ENCODE measurements at places on chromosomes 11 and 22.

DNA sequence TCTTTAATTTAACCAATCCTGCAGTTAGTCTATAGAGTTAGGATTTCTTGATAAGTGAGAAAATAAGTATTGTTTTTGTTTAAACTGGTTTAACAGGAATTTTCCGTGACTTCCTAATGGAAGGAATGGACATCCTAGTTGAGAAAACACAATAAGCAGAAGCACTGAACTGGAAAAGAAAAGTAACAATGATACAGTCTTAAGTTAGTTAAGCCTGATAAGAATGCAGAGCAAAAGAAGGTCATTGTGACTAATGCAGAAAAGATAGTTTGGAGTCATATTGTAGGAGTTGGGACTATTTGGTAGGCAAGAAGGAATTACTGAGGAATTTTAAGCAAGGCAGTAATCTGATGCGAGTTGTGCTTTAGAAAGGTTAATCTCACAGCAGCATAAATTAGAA lies 11.7 kb downstream of the RNF141 start:
- DNase-seq = no peak

DNA sequence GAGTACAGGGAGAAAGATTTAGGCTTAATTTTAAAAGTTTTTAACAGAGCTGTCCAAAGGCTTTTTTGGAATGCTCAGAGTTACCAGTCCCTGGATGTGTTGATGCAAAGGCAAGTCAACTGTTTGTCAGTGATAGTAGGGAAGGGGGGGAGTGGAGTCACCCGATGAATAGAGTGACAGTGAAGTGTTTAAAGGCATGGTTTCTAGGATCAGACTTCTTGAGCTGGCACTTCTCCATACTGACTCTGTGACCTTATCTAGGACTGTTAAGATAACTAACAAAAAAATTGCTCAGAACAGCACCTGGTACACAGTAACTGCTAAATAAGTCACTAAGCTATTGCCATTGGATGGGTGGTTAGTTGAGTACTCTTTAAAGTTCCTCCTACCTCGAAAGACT lies 11.3 kb upstream of the RAG2 start:
- DNase-seq = no peak

DNA sequence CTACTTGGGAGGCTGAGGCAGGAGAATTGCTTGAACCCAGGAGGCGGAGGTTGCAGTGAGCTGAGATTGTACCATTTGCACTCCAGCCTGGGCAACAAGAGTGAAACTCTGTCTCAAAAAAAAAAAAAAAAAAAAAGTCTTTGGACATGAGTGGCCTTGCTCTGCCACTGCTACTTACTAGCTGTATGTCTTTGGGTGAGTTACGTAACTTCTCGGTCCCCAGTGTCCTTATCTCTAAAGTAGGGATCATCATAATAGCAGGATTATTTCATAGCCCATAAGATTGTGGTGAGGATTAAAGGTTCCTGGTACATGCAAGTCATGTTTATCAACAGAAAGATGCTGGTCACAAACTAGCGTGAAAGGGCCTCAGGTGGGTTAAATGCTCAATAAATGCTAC lies 53.9 kb upstream of the HEPHL1 start:
- DNase-seq = no peak

DNA sequence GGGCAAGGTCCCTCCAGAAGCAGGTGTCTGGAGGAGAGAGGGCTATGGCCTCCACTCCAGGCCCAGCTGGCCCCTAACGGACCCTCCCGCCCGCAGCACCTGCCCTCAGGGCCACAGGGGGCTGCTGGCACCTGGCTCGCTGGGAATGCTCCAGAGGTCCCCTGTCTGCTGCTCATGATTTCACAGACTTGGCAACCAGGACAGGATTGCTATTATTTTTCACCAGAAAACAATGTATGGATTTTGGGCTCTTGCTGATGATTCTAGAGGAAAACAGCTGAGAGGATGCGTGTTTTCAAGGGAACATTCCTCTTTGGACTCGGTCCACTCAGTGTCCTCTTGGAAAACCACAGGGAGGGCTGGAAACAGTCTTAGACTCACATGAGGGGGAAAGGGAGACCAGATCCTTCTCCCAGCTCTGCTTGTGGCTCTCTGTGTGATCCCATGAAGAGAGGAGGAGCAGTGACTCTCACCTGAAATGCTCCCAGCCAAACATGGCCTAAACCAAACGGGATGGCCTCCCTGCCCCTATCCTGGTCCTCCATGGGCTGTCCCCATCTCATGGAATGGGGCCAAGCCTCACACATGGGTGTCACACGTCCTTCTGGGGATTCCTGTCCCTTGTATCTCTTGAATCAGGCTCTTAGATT lies 15.8 kb downstream of the MYEOV start:
- DNase-seq = no peak

DNA sequence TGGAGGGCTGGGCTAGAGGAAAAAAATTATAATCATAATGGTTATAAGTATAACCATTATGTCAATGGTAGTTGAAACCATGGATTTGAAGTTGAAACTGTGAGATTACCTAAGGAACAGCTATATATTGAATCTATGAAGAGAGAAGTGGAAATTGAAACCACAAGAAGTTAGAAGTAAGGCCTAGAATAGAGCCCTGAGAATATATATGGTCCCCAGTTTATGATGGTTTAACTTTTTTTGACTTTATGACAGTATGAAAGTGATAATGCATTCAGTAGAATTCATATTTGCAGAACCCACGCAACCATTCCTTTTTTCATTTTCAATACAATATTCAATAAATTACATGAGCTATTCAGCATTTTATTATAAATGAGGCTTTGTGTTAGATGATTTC lies 15.0 kb downstream of the AASDHPPT start:
- no peak for DNase-seq

DNA sequence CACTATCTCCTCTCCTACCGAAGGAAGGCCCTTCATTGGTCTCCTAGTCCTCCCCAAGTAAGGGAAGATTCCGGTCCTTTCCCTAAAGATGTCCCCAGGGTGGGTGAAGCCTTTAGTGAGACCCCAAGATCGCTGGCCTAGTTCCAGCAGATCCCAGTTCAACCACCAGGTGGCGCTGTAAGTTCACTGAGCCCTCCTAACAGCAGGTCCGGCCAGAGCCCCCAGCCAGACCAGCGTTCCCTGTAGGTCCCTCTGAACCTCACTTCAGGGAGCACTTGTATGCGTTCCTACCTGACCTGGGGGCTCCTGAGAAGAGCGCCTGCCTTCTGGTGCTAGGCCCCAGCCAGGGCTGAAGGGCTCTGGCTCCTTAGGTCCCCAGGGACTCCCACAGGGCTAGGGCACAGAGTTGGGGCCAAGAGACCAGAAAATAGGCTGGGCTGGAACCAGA lies 38.1 kb downstream of the LMO1 start:
- peak; percentile 81 for DNase-seq

All from SK-MEL-5 (cell line).